ENCODE measurements at places on chromosomes 7 and 10. TPM values are rescaled to one million over a fixed set of nuclear protein-coding genes. Genes with fewer than 3 reads are reported as not detected.

- no peak for DNase-seq
These were observed 60.0 kb upstream of the NKX6-2 start for GRCh38 chr10:132845780-132846595.

DNA sequence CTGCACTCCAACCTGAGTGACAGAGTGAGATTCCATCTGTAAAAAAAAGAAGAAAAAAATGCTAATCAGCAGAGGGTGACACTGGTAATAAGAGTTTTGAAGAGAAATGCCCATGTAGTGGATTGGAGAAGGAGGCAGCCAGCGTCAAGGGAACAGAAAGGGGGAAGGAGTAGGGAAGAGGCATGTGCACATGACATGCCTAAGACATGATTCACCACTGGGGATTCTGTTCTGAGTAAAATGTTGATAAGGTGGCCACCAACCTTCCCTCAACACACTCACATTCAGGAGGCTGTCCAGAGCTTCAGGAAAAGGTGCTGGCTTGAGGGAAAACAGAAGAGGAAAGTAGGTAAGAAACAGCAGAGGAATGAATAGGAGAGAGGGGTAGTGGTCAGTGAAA, 39.9 kb downstream of the AKR1D1 start:
- no peak for DNase-seq

DNA sequence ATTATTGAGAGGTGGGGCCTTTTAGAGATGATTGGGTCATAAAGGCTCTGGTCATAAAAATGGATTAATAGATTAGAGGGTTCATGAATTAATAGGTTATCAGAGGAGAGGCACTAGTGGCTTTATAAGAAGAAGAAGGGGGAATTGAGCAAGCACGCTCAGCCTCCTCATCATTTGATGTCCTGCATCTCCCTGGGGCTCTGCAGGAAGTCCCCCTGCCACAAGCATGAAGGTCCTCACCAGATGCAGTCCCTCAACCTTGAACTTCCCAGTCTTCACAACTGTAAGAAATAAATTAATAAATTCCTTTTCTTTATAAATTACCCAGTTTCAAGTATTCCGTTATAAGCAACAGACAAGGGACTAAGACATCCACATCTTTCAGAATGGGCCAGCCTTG, 17.1 kb upstream of the C10orf67 start:
- no peak for DNase-seq

The PPRC1 gene
- polyA plus RNA-seq: 26.7 TPM

The VGF gene
- not detected for polyA plus RNA-seq
